ENCODE measurements at places on chromosomes 12 and 14. TPM values are rescaled to one million over a fixed set of nuclear protein-coding genes. Genes with fewer than 3 reads are reported as not detected.
A peak's percentile ranks its signal among the peaks of the same experiment; 100 is the strongest.

DNA sequence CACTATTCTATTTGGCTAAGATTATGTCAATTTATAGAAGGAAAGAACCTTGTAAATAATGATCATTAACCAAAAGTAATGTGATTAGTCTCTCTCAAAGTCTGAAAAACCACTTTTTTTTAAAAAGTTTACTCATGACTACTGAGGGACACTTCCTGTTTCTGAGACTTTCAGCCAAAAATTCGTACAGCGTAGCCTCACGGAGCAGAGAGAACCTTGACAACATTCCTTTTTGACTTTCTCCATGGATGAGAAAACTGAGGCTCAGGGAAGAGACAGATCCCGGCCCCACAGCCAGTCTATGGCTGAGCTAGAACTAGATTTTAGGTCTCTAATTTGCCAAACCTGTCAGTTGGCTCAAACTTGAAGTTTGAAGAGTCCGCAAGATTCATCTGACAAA lies 68.2 kb downstream of the DAD1 start:
- no peak for DNase-seq

DNA sequence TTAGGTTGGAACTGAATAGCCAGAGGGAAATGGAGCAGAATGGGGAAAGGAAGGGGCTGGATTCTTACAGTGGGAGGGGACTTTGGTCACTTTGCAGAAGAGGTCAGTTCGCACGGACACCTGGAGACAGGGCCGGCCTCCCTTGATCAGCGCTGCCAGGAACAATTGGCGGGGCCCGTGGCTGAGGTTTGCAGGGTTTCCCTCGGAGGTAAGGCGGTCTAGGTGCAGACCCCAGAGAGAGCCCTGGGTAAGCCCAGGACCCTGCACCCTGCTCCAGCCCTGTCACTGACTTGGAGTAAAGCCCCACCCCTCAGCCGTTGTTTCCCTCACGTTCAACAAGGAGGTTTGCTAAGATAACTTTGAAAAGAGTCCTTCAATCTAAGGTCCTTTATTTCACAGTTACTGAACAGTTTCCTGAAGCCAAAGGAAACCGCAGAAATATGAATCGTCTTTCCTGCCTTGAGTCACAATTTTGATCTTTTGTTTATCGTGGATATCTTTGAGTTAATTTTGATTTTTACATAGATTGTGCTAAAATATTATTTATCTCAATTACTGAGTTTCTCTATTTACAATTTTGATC lies 231.4 kb upstream of the RTL1 start:
- no peak for DNase-seq

- no peak for DNase-seq
Observed at GRCh38 chr14:76727384-76727783, 33.9 kb upstream of the VASH1 start.

PKP2 gene
- total RNA-seq, result 0.11 TPM

PRR4 gene
- 1.3 TPM for total RNA-seq

GCH1 gene
- total RNA-seq, result 36.4 TPM

GRCh38 chr14:44162197-44162596 lies 344.9 kb downstream of the FSCB start:
- no peak for DNase-seq

DNA sequence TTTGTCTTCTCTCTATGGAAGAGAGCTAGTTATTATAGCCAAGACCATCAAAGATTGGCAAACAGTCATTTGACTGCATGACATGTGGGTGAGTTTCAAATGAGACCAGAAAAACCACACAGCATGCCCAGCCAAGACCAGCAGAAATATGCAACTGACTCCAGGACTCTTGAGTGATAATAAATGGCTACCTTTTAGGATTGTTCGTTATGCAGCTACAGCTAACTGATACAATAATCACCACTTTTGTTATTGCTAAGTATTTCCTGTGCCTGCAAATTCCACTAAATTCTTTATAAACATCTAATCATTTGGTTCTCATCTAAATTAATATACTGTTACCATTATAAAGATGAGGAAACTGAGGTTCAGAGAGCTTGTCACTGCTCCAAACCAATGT lies 528.4 kb upstream of the TBX3 start:
- no peak for DNase-seq

HOXC5 gene
- total RNA-seq, result not detected

GRCh38 chr12:106360400-106360994 lies 2.9 kb downstream of the POLR3B start:
- no peak for DNase-seq

DNA sequence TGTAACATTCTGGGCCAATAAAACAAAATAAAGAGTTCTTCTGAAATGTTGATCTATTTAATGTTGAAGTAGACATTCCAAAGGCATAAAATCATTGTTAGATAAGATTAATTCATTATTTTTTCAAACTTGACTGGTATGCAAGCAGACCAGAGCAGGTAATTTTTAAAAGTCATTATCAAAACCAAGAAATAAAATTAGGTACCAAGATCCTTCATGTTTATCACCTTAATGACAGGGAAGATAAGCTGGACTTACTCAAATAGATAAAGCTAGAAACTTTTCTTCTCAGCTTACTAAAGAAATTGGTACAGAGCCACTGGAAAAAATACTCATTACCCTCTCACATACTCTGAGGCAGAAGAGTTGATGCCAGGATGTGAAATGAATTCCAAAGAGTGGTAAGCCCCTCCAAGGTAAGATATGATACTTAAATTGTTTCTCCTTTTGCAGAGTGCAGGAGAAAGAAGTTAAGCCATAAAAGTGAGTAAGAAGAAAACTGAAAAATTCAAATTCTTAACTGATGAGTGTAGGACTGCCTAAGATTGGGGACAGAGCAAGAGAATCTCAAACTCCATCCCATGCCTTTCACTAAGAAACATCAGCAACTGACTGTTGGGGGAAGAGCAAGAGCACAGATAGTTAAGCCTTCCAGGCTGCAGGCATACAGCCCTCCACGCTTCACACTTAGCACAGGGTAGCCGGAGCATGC lies 111.9 kb downstream of the SLC41A2 start:
- DNase-seq, result no peak

OAS1 gene
- 50.5 TPM for total RNA-seq

- DNase-seq, result no peak
Observed at GRCh38 chr12:32902287-32902997, 5.9 kb upstream of the PKP2 start.

SLC41A2 gene
- 11.1 TPM for total RNA-seq

DNA sequence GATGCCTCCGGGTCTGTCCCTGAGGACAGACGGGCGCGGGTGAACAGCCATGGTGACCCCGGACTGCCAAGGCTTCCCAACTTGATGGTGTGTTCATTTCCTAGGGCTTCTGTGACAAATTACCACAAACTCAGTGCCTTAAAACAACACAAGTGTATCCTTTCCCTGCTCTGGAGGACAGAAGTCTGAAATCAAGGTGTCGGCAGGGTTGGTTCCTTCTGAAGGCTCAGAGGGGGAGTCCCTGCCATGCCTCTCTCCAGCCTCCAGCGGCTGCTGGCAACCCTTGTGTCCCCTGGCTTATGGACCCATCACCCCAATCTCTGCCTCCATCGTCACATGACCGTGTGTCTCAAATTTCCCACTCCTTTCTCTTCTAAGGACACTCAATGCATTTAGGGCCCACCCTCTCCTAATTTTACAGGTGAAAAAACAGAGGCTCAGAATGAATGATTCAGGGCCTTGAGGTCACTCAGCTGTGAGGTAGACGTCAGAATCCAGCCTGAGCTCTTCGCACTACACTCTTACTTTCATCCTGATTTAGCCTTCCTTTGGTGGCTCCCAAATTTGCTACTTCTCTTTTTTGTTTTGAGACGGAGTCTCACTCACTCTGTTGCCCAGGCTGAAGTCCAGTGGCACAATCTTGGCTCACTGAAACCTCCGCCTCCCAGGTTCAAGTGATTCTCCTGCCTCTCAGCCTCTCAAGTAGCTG lies 45.4 kb downstream of the VCPKMT start:
- DNase-seq, result no peak

OR4N5 gene
- total RNA-seq, result not detected

GRCh38 chr14:52068615-52069306 lies at the start of gene NID2:
TSS of gene NID2 (minus strand) at chr14:52069059. CDS start at chr14:52068994, 65 bp downstream.
- DNase-seq, result peak; percentile 65

NID2 gene
- not detected for total RNA-seq

BATF gene
- total RNA-seq, result 187 TPM

DNA sequence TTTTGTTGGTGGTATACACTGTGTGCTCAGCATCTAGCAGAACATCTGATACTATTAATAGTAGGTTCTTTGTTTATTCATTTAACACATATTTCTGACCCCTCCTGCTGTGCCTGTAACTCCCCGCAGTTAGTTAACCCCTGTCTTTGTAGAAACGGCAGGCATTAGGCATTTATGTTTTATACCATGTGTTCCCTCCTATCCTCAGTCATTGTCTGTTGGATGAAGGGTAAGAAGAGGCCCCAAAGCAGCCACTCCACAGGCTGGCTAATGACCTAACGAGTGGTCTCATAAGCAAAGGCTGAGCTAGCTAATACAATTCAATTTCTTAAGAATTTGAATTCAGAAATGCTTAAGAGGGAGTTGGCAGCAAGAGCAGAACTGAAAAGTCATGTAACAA lies 170.8 kb downstream of the TMX1 start:
- DNase-seq, result no peak

THTPA gene
- 8.3 TPM for total RNA-seq

DNA sequence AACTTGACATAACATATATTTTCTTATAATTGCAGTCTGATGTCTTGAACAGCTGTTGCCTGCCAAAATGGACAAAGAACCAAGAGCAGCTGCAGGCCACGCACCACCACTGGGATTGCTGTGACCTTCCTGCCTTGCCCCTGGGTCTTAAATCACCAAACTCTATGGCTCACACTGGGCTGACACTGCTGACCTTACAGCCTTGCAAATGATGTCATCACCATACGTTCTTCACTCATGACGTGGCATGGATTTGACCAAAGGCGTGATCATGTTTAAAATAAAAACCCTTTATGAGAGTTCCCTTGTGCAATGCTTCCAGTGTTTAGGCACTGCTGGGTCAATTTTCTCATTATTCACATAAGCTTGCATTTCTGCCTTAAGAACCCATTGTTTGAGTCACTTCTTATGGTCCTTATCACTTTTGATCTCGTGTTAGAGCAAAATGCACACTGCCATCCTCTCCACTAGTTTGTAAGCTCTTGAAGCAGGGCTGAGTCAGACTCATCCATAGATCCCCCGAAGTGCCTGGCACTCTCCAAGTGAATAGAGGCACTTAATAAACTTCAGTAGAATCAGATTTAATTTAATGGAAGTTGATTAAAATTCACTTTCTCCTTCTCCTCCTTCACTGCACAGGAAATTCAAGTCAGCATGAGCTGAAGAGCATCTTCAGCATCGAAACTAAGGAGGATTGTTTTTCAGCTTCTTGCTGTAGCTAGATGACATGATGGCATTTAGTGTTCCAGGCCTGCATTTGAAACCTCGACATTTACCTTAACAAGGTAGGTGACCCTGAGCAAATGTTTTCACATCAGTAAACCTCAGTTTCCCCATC lies 132.4 kb upstream of the PZP start:
- no peak for DNase-seq

DNA sequence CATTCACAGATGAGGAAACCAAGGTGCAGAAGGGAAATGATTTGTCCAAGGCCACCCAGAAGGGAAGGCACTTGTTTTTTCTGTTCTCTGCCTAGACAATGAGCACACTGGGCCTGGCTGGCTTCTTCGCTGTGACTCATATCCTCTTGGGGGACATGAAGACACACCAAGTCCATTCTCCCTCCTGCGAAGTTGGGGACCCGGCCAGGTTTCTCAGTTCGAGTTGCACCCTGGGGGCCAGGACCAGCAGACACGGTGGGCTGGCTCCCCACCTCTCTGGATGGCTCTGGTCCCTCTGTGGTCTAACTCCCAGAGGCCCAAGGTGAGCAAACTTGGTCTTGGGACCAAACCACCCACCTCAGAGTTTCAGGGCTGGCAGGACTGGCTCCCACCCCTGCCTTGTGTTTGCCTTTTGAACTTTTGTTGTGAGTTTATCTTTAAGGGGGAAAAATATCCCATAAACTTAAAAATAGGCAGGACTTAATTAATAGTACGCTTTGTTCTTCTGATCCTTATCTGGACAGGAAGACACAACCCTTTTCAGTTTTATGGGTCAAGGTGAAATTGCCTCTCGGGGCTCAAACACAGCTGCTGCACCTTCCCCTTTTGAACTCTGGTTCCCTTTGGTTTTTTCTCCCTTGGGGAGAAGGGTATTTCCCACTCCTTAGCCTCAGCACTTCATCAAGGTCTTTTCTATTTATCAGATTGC lies 9.0 kb upstream of the MLEC start:
- DNase-seq, result peak; percentile 47

CTSG gene
- not detected for total RNA-seq

PCNX4 gene
- total RNA-seq, result 27.6 TPM

GRCh38 chr14:95514131-95515079 lies 2.0 kb downstream of the SYNE3 start:
- DNase-seq, result no peak

Measured in activated CD4-positive, alpha-beta T cell treated with anti-CD3 and anti-CD28 coated beads for 36 hours (primary cell).